Epithelial cell of proximal tubule (primary cell): ENCODE measurements at places on chromosomes 1 and 21.

DNA sequence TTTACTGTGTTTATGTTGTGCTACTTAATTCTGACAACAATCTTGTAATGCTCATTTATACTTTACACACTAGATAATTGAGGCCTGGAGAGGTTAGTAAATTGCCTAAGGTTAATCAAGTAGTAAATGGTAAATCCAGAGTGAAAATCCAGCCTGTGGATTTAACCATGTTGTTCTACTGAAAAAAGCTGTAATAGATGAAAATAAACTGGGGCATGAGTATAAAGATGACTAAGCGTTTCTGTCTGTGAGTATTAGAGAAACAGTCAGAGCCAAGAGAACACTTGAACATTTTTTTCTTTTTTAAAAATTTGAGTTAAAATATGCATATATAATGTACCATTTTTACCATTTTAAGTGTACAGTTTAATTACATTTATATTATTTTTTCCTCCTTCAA is 47.9 kb upstream of the LEPR start:
- no peak for DNase-seq

DNA sequence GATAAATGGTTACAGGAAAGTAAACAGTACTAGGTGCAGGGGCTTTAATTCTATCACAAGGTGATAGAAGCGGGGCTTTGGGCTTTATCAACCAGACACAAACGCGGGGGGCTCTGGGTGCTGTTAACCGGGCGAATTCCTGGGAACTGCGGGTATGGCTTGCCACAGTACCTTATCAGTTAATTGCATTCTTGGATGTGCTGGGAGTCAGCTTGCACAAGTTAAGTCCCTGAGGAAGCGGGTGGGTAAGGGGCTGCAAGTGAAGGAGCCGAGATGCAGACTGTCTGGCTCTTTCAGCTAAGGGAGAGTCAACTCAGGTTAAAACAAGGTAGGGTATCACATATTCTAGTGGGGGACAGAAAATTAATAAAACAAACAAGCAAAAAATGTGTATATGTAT is 661 bp downstream of the GBP4 start:
- DNase-seq, result no peak

DNA sequence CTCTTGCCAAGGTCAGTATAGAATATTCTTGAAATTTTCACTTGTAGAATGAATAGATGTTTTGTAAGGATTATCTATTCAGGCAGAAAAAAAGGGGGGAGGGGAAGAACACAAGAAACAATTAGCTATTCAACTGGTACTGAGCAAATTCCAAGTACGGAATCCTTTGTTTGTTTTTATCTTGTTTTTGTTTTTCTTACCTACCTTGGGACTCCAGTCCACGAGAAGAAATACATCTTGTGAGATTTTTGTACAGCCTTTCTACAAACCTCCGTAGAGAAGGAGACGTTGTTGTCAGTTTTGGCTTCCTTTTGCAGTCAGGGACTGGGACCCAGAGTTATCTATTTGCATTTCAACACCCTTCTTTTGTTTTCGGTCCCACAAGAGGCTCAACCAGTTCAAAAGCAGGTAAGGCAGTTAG is 36.0 kb downstream of the ZNF281 start:
- no peak for DNase-seq

DNA sequence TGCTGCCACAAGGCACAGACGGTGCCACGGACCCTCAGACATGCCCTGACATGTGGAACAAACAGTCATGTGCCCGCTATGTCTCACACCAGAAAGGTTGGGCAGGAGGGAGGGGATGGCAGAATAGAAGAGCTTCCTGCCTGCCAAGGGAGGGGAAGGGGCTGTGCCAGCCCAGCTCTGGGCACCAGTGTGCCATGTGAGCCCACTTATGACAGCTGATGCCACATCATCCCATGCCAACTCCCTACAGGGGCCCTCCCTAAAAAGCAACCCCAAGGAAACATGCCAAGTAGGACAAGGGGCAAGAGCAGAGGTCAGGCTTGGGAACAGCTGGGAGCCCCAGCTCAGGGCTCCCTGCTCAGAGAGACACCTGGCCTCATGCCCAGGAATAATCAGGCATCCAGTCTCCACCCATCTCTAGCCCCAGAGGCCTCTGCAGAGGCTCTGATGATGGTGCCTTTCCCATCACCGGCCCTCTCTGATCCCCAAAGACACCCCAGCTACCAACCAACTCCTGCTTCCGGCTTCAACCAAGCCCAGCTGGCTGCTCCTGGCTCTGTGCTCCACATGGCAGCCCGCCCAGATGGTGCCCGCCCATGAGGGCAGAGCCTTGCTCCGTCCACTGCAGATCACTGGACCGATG is 10.3 kb downstream of the ADGRB2 start:
- no peak for DNase-seq

GRCh38 chr1:62744611-62745577 is 39.0 kb upstream of the ATG4C start:
- no peak for DNase-seq

DNA sequence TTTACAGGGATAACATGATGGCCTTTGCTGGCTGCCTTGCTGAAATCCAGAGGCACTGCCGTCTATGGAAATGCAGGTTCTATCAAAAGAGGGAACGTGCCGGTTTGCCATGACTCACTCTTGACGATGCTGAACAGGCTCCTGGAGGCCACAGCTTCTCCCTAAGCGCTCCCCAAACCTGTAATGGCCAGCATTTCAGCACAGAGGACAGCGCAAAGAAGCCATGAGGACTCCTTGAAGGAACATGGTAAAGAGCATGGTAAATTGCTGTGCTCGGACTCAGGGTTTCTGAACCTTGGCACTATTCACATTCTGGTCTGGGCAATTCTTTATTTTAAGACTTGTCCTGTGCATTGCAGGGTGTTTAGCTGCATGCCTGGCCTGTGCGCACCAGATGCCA is 217.5 kb downstream of the CAMTA1 start:
- no peak for DNase-seq

- no peak for DNase-seq
These were observed 48.0 kb downstream of the TOR3A start for GRCh38 chr1:179129702-179130473.

- DNase-seq, result no peak
These were observed 54.4 kb downstream of the CNIH3 start for GRCh38 chr1:224670506-224670905.

DNA sequence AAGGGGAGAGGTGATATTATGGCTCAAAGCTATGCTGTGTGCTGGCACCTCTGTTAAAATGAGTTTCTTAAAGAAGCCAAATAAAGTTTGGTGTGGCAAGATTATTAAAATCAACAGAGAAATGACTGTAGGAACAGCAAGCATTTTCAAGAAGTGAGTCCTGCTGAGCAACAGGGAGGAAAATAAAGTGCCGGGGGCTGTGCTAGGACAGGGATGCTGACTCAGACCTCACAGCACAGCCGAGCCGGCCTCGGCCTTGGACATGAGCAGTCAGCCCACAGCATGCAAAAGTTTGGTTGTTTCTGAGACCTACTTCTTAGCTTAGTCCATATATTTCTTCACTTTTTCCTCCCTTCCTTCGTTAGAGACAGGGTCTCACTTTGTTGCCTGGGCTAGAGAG is 19.2 kb downstream of the CNIH3 start:
- no peak for DNase-seq

DNA sequence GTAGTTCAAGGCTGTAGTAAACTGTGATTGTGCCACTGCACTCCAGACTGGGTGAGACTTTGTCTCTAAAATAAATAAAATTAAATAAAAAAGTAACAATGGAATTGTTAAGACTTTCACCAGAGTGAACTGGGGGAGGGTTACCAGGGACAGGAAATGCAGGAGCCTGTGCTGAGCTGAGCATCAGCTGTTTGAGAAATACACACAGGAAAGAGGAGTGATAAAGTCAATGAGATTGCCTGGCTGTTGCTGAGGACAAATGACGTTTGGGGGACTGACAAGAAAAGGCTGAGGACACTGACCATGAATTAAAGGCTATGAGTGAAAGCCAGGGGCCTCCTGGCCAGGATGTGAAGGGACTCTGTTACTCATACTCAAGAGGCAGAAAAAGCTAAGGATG is 226.3 kb downstream of the SETD4 start:
- DNase-seq, result no peak

GRCh38 chr1:38026592-38027200 is 14.2 kb downstream of the UTP11 start:
- no peak for DNase-seq

DNA sequence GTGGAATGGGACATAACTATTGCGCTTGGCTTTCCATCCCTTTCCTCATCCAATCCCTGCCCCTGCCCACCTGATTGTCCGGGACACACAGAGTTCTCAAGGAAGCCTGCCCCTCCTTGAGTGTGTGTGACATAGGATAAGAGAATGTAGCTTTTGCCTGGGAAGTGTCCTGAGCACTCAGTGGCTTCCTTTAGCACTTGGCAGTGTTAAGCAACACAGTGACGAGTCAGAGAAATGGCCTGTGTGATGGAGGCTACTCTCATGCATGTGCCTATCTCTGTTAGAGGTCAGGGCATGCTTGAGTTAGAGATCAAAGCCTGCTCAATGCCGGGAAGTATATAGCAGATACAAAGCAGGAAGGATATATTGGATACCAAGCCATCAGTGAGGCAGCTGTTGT is 289.5 kb downstream of the SIPA1L2 start:
- peak; percentile 31 for DNase-seq

DNA sequence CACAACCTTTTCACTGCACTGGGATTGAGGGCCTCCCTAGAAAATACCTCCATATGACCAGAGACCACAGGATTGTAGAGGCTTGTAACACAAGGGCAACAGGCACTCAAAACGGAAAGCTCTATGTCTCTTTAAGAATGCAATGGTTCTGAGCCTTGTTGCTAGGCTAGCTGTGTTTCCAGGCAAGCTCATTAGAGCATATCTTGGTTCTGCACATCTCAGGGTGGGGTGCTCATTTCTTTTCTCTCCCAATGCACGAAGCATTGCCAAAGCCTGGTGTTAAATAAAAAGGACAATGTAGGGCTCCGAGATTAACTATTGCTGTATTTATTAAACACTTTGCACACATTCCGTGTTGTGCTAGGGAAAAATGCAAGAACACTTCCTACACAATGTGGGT is 315.9 kb downstream of the PRDM2 start:
- peak; percentile 36 for DNase-seq

- no peak for DNase-seq
These were observed 230.3 kb downstream of the GRIK3 start for GRCh38 chr1:36803868-36804570.

DNA sequence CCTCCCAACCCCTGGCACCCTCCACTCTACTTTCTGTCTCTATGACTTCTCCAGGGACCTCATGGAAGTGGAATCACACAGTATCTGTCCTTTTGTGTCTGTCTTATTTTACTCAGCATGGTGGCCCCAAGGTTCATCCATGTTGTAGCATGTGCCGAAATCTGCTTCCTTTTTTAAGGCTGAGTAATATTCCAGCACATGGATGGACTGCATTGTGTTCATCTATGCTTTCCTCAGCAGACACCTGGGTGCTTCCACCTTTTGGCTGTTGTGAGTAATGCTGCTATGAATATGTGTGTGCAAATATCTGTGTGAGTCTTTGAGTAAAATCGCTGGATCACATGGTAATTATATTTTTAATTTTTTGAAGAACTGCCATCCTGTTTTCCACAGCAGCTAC is 1.6 kb upstream of the PFKL start:
- no peak for DNase-seq

DNA sequence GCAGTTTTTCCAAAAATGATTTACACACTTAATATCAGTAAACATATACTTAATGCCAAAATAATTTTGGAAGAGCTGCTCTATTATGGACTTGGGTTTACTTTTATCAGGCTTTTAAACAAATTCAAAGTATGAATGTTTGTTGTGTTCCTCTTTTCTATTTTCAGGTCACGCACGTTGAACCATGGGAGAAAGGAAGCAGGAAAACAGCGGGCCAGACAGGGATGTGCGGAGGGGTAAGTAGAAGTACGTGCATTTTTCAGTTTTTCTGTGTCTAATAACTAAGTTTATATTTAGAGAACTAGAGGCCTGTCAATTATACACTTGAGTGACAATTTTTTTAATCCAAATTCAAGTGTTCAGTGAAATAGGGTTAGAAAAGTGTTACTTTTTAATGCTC is 3.4 kb downstream of the PRPF38B start:
- no peak for DNase-seq

- DNase-seq, result no peak
These were observed 353.4 kb upstream of the AJAP1 start for GRCh38 chr1:4301007-4301406.

- DNase-seq, result no peak
These were observed 28.4 kb downstream of the MAN1C1 start for GRCh38 chr1:25644962-25645361.

GRCh38 chr1:162141281-162142054 is 72.0 kb downstream of the NOS1AP start:
- DNase-seq, result peak; percentile 35

- no peak for DNase-seq
These were observed 113.7 kb upstream of the PLXNA2 start for GRCh38 chr1:208357644-208358507.

GRCh38 chr21:35401476-35401875 is 352.4 kb upstream of the RUNX1 start:
- no peak for DNase-seq

- DNase-seq, result no peak
These were observed 30.4 kb downstream of the TMEM63A start for GRCh38 chr1:225851805-225852204.

DNA sequence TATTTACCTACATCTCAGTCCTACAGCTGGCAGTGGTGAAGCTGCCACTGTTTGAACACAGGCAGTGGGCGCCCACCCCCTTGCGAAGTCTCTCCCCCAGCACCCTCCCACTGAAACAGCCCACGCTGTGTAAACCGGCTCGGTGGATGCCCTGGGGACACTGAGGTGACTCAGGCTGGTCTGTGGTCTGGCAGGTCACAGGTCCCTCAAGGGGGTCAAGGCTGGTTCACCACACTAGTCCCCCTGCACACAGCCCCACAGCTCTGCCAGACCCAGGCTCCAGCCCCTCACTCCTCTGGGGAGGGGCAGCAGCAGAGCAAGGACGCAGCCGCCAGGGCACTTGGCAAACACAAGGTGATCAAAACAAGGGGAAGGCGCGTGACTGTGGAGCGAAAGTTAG is 7.6 kb downstream of the CHD5 start:
- DNase-seq, result no peak

- no peak for DNase-seq
These were observed 803.8 kb downstream of the ADGRL2 start for GRCh38 chr1:82604524-82604923.

GRCh38 chr1:198328458-198329032 is 171.7 kb downstream of the NEK7 start:
- DNase-seq, result no peak

- peak; percentile 61 for DNase-seq
These were observed 52.7 kb downstream of the ELF3 start for GRCh38 chr1:202063093-202063492.

DNA sequence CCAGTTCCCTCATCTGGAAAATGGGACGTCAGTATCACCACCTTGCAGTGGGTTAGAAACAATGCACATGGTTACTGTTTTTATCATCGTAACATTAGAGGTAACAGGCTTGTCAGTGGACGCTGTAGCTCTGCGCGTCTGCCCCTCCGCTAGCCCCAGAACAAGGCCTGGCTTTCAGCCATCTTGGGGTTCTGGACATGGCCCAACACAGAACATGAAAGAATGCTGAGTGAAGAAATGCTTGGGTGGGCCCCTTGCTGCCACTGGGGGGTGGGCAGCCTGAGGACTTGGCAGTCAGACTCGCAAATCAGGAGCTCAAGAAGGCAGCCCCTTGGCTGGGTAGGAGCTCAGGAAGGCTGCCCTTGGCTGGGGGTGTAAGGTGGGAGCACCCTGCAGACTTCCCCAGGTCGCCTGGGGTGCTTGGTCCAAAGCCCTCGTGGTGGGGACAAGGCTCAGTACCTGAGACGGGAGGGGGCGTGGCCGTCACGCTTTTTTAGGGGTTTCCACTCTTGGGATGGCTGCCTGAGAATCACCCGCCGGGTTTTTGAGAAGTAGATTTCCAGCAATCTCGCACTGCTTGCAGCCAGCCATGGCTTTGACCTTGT is 51.7 kb downstream of the SLC37A1 start:
- no peak for DNase-seq
